ENCODE measurements at places on chromosomes 16 and 17.

- DNase-seq, result no peak
These were observed 8.9 kb upstream of the TCF25 start for GRCh38 chr16:89864527-89864820.

- no peak for DNase-seq
These were observed 31.3 kb upstream of the NAT9 start for GRCh38 chr17:74807441-74807840.

- DNase-seq, result no peak
These were observed 136.2 kb upstream of the AXIN2 start for GRCh38 chr17:65697661-65698060.

DNA sequence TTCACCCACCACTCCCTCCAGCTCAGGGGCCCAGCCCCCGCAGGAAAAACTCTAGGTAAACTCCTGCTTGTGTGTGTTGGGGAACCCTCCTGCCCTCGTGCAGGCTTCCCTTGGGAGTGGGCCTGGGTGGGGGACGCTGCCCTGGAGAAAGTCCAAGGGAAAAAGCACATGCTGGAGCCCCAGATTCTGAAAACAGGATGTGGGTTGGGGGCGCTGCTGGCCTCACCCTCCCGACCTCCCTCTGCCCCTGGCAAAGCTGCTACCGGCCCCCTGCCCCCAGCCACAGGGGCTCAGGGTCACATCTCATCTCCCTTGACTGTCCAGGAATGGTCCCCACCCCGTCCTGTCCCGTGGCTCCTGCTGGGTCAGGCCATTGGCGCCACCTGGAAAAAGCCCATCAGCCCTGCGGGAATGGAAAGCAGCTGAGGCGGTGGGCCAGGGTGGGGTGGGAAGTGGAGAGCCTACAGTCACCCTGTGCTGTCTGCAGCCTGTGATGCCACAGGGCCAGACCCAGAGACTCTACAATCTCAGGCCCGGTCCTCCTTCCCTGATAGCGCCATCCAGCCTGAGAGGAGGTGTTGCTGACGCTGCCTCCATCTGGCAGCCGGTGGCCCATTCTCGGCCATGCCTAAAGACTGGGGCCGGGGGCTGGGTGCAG is 2.5 kb upstream of the GJD3 start:
- no peak for DNase-seq

DNA sequence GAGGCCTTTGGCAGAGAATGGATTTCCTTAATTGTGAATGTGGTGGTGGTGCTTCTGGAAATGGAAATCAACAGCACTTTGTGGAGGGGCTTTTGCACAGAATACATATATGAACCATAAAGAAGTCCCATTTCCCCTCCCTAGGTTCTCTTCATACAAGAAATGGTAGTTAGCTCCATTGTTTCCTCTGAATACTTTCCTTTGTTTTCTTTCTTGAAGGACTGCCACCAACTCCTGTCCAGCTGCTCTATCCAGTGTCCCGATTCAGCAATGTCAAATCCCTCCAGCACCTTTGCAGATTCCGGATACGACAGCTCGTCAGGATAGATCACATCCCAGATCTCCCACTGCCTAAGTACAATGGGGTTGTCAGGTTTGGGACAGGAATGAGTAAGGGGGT is 33.2 kb upstream of the ARHGAP23 start:
- no peak for DNase-seq

DNA sequence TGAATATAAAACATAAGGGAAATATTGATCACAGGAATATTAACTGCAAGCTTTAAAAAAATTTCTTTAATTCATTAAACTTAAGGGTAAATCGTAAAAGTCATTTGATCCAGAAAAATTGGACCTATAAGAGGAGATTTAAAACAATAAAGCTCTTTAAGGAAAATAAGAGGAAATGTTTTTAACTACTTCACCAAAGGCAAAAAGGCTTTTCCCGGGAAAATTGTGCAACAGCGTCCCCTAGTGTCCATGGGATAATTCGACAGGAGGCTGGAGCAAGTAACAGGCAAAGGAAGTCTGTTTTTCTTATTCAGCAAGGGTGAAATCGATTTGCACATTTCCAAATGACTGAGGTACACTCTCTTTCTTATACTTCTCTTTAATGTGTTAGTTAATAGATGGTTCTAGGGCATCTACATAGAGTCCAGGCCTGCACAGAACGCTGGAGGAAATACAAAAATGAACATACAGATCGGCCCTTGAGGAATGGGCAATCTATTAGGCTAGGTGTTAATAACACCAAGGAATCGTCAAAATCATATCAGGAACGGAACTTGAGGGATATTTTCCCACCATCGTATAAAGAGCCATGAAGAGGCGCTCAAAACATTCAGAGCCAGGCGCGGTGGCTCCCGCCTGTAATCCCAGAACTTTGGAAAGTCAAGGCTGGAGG is 61.4 kb downstream of the ZNF18 start:
- no peak for DNase-seq

DNA sequence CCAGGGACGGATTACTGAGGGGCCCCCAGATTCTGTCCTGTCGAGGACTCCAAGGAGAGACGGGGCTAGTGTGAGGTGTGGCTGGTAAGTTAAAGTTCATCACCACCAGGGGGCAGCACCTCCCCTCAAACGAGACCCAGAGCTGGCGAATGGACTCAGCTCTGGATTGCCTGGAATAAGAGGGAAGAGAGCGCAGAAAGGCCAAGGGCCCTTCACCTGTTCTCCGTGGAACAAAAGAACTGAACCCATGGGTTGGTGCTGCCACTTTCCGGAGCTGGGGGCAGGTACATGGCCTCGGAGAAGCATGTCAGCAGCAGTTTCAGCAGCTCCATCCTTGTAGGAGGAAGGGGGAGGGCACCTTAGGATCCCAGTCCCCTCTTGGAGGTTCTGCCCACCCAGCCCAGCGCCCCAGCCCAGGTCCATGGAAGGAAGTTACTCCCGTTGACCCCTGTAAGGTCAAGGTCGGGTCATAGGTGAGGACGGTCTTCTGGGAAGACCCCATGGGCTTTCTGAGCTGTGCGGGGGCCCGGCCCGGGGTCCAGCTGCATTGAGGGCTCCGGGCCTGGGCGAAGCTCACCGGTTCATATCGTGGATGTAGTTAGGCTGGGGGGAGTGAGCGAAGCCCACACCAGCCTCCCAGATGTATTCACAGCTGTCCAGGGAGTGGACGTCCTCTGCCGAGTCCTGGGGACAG is 10.8 kb downstream of the HID1 start:
- DNase-seq, result peak; percentile 73

Data from 8988T (cell line).